ENCODE measurements at places on chromosomes 11 and 22. TPM values are rescaled to one million over a fixed set of nuclear protein-coding genes. Genes with fewer than 3 reads are reported as not detected.

Gene FAM180B
- total RNA-seq: 1.2 TPM

Gene RNF215
- 19.8 TPM for total RNA-seq

Gene OR56A1
- total RNA-seq: 0.11 TPM

Gene P2RX6
- total RNA-seq: 2.2 TPM

All from camera-type eye (tissue), 1 donor.